Frontal cortex (tissue), 4 donors: ENCODE measurements at places on chromosomes 16 and 17. TPM values are rescaled to one million over a fixed set of nuclear protein-coding genes. Genes with fewer than 3 reads are reported as not detected.
A peak's percentile ranks its signal among the peaks of the same experiment; 100 is the strongest.

Gene HNF1B
- not detected for total RNA-seq

DNA sequence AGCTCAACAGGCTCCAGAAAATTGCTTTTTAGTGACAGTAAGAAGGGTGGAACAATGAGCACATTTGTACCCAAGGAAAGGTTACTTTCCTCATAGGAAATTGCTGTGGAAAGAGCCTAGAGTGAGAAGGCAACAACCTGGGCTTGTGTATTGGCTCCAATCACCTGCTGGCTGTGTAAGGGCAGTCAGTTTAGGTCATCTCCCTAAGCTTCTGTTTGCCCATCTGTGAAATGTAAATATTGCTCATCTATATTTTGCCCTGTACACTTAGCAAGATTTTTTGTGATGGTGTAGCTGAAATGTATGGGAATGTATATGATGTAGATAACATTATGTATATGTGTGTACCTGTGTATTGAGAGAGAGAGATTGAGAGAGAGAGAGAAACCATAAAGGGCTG lies 225.2 kb upstream of the MPHOSPH6 start:
- DNase-seq, result no peak

Gene RAB37
- 0.82 TPM for total RNA-seq

- DNase-seq, result peak; percentile 94
Observed at GRCh38 chr17:81959362-81960129, 1.4 kb downstream of the NOTUM start.

DNA sequence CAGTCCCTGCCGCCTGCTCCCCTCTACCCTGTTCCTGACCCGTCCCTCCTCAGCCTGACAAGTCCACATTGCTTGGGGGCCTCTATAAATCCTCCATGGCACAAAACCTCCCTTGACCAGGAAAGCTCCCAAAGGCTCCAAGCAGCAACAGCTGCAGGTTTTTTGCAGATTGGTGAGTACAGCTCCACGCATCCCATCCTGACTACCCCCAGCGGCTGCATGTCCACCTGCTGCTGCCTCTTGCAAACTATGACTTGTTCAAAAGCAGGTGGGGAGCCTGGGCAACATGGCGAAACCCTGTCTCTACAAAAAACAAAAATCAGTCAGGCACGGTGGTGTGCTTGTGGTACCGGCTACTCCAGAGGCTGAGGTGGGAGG lies 122.8 kb downstream of the ANKRD11 start:
- no peak for DNase-seq

Gene SCIMP
- total RNA-seq, result under 0.01 TPM

Gene EVI2B
- not detected for total RNA-seq
